MCF 10A (cell line): ENCODE measurements at places on chromosomes 7 and 10.
A peak's percentile ranks its signal among the peaks of the same experiment; 100 is the strongest.

- DNase-seq: peak; percentile 88
Measured at GRCh38 chr10:31101123-31101522, 69.5 kb upstream of the ZNF438 start.

DNA sequence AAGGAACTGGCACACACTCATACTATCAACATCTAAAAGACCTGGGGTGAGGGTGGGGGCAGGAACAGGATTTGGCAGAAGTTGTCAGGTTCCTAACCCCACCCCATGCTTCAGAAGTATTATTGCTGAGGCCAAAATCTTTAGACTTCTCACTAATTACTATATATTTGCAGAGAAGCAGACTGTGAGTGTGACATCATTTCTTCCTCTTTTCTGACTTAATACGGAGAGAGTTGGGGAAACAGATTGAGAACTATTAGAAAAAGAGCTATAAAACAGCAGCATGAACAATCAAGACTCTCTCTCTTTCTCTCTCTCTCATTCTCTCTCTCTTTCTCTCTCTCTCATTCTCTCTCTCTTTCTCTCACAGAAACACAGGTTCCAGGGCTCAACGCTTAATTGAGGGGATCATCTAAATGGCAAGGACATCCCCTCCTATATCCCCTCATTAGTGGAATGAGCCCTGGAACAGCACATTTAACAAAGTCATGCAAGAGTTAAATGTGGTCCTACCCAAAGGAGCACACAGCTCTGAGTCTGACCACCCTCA is 94.8 kb downstream of the KCNMA1 start:
- no peak for DNase-seq

DNA sequence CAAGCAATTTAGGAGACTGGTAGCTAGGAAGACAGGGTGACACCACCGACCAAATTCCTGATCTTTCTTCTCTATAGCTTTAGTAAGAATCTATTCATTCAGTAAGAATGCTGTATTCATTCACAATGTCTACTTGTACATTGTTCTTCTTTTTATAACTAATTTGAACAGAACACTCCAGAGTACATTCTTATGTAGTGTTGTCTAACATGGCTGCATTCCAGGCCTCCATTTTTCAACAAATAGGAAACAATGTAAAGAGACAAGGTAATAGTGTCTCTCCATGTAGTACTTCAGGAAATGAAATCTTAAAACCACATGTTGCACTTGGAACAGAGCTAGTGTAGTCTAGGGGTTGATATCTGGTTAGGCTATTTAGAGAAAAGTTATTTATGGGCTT is 1.8 kb downstream of the VCL start:
- DNase-seq: no peak

DNA sequence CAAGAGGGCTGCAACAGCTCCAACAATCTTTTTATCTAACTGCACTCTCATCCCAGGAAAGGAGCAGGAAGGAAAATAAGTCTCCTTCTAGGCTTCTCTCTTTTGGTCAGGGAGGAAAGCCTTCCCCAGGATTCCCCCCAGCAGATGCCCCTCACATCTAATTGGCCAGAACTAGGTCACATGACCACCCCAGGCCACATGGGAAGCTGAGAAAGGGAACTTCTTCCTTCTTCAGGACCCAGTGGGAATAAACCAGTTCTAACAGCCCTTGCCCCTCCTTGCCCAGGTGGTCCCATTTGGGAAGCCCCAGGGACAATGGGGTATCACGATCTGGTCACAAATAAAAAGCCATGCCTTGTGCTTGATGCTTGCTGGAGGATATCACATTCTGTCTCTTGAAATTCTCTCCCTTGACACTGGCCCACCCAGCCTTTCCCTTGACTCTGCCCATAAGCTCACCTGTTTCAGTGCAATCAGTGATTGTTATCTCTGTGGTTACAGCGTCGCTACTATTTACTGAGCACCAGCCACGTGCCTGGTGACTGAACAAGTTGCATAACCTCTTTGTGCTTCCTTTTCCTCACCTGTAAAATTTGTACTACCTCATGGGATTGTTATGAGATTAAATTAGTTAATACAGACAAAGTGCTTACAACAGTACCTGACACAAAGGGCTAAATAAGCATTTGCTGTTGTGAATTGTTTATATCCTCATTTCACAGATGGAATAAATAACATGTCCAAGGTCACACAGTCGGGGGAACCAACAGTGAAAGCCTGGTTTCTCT is 9.0 kb upstream of the TACR2 start:
- no peak for DNase-seq

DNA sequence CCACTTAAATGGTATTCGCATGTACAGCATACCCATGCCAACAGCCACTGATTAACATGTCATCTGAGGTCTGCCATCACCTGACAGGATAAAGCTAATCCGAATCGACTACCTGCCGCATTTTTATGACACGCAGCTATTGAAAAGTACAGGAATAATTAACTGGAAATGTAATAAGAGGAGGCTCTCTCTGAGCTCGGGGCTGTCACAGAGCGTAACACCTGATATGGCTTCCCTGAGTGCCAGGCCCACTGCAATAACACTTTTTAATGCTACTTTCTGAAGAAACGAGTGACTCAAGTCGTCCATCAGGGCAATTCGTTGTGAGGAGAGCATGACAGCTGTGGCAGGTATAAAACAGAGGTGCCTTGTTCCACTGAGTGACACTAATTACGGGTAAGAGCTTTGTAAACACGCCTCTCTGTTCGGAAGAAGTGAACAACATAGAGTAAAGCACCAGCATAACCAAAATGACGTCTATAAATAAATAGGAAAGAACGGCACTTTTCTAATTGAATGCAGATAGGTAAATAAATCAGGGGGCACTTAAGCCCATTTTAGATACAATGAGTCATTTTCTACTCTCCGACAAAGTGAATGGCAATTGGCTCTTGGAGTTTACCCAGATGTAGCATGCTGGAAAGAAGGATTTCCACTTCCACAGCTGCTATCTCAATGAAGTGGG is 56.5 kb upstream of the CREB5 start:
- no peak for DNase-seq

- DNase-seq: no peak
Measured at GRCh38 chr7:44408596-44408995, 81.9 kb downstream of the NUDCD3 start.

DNA sequence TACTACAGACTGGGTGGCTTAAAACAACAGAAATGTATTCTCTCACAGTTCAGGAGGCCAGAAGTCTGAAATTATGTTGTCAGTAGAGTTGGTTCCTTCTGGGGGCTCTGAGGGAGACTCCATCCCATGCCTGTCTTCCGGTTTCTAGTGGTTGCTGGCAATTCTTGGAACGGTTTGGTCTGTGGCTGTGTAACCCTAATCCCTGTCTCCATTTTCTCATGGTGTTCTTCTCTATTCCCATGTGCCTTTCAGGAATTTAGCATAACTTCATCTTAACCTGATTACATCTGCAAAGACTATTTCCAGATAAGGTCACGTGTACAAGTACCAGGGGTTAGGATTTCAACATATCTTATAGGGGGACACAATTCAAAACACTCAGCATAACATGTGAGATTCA is 73.2 kb downstream of the FAM241B start:
- no peak for DNase-seq

- DNase-seq: no peak
Measured at GRCh38 chr10:55837273-55837672, 523.8 kb downstream of the ZWINT start.

DNA sequence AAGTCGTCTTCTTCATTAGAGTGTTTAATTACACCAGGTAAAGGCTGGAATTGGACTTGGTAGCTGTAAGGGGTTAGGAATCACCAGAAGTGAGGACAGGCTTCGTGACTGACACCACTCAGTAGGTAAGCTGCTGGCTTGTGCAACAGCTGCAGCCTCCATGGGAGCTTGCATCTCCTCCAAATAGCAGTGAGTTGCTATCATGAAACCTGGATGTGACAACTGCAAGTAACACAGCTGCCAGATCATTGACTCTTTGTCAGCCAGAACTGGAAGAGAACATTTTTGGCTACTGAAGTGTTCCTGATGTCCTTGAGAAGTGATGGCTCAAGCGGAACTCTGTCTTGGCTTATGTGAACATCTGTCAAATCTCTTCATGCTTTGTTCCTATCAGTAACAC is 64.1 kb upstream of the MSRB2 start:
- no peak for DNase-seq

DNA sequence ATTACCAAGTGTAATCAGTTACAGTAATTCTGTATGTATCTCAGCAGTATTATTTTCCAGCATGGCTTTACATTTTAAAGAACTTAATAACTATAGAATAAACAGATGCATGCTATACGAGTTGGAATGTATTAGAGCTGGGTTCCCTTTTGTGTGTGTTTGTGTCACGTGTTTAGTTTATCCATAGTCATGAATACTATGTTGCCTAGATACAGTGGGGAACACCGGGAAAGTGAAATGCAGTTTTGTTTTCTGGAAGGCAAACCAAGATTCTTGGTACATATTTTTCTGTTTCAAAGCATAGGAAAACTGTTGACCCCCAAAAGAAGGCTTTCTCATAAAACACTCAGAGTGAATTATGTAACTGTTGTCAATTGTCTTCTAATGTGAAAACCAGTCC is 119.0 kb downstream of the FANK1 start:
- no peak for DNase-seq

DNA sequence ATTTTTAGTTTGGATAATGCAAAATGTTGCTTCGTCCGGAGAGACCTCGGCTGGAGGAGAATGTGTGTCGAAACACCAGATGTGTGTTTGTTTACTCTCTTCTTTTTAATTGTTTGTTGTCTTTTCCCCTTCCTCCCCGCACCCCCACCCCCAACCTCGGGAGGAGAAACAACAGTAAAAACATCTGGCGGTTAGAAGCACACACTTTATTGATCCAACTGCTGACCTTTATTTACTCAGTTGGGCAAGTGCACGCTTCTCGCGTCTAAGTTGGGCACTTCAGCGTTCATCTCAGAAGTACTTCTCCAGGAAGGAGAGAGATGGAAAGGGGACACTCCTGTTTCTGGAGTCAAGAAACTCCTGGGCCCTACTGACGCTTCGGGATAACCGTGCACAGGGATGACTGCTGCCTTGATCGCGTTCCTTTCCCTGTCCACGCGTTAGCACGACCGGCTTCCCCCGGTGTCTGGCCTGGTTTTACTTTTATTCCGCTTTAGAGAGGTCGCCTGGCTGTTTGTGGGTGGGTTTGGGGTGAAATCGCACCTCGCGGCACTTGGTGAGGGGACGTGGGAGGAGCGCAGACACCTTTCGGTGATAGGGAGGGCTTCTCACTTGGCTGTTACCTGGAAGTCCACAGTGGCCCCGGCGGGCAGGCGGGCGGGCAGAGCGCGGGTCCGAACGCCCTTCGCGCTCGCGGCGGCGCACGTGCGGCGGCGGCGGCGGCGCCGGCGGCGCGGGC is 168.3 kb upstream of the PPP1R3A start:
- DNase-seq: no peak

DNA sequence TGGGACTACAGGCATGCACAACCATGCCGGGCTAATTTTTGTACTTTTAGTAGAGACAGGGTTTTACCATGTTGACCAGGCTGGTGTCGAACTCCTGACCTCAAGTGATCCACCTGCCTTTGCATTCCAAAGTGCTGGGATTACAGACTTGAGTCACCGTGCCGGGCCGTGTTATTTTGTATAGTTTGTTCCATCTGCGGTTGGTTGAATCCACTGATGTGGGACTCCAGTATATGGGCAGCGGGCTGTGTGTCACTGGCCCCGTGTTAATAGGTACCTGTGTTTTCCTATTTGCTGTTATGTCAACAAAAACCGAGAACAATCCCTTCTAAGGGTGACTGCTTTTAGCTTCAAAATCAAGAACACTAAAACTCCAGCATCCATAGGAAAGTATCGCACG is 297.6 kb upstream of the PITRM1 start:
- no peak for DNase-seq

GRCh38 chr10:116160271-116160670 is 112.7 kb downstream of the GFRA1 start:
- DNase-seq: no peak

GRCh38 chr7:144004703-144005102 is 4.6 kb downstream of the OR6B1 start:
- DNase-seq: no peak

- no peak for DNase-seq
Measured at GRCh38 chr7:44263326-44264082, 61.9 kb downstream of the CAMK2B start.

DNA sequence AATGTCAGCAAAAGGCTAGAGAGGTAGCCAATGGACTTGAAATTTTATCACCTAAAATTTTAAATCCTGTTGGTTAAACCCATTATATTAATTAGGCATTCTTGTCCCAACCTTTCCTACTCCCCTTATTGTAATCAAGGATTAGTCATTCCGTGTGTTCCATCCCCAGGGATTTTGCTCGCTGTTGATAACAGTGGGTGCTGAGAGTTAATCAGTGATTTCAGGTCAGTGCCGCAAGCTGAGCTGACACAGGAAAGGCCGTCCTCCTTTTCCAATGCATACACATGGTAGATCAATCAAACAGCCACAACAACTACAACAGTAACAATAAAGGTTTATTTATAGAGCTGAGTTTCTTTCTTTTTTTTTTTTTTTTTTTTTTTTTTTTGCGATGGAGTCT is 271.4 kb downstream of the ACTR3B start:
- no peak for DNase-seq

- DNase-seq: no peak
Measured at GRCh38 chr7:151764056-151764920, 112.6 kb downstream of the PRKAG2 start.

- DNase-seq: no peak
Measured at GRCh38 chr10:123551259-123551658, 114.9 kb upstream of the GPR26 start.

GRCh38 chr7:101968720-101969466 is 151.5 kb downstream of the CUX1 start:
- no peak for DNase-seq

DNA sequence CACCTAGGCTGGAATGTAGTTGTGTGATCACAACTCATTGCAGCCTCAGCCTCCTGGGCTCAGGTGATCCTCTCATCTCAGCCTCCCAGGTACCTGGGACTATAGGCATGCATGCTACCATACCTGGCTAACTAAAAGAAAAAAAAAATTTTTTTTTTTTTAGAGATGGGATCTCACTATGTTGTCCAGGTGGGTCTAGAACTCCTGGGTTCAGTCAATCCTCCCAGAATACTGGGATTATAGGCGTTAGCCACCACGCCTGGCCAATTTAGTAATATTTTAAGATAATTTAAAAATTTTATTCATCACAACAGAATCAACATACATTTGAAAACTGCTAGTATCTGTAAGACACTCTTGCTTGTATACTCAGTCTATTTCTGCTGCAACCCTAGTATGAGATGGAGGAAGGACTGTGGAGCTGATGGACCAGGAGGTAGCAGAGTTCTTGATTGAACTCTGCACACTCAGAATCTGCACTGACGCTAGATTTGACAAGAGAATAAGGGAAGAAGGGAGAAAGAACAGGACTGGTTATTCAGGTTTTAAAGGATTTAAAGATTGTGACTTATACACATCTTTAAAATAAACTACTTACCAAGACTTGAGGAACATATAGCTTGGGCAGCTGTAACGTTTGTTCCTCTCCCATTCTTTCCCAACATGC is 57.6 kb downstream of the VCL start:
- no peak for DNase-seq
